ENCODE measurements at places on chromosomes 2 and 18.

DNA sequence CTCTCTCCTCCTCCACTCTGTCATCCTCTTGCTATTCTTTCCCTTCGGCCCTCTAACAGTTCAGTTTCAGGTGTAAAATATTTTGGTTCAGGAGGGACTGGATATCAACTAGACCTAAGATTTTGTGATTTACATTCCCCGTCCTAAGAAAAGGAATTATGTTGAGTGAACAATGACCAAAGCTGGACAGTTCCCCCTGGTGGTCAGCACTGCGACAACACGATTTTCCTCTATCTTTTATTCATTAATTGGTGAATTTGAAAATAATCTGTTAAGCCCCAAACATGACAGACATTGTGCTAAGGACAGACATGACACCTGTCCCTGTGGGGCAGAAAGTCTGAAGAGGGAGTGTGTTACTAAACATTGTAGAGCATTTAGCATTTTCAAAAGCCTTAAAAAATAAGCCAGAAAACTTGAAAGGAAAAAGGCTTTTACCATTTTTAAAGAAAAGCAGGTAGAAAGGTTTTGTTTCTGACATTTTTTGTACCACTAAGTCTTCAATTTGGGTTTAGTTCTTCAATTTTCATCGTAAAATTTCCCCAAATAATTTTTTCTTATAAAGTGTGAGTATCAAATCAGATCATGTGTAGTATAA lies 28.4 kb upstream of the GTF2A1L start:
- no peak for DNase-seq

GRCh38 chr18:30595942-30596341 lies 446.6 kb downstream of the DSC3 start:
- no peak for DNase-seq

DNA sequence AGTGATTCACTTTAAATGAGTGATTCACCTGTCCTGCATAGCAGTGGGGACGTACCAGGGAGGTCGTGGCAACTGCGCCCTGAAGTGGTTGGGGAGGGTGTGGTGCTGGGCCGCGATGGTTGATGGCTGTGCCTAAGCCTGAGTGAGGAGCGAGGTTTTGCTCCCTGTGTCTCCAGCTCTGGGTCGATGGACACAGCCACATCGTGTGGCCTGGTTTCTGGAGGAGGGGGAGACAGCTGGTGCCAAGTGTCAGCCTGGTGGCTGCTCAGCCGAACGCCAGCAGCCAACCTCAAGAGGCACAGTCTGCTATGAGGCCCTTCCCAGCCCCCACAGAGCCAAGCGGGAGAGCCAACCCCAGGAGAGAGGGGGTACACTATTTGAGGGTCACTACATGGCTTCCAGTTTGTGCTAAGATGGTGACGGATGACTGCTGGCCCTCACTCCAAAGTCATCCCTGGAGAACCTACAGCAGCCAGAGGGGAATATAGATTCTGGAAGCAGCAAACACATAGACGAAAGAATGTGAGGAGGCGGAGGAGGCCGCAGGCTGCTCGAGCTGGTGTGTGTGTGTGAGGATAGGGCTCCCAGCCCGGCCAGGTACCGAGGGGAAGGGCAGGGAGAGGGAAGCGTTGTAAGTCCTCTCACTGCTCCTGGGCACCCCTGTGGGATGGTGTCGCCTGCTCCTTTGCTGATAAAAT lies 58.6 kb upstream of the OTOF start:
- no peak for DNase-seq

GRCh38 chr2:240519396-240520129 lies 38.2 kb downstream of the ANKMY1 start:
- no peak for DNase-seq

DNA sequence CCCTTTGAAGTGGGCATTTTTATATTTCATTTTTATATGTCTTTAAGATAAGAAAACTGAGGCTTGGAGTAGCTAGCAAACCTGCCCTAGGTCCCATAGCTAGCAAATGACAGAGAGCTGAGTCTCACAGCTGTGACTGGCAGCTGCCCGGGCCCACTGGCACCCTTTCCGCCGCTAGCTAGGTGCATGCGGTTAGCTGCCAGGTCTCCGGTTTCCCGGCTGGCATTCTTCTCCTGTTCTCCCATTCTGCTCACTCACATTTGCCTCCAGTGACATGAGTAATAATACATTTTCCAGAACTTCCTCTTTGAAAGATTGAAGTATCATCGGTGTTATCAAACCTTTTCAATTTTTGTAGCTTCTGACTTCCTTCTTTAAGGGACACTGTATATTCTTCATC lies 38.7 kb downstream of the MTCL1 start:
- DNase-seq, result no peak

- no peak for DNase-seq
Measured at GRCh38 chr2:134438371-134438770, 184.5 kb downstream of the MGAT5 start.

- DNase-seq, result no peak
Measured at GRCh38 chr18:68402784-68403183, 312.1 kb downstream of the TMX3 start.

Measured in HL-60 (cell line).